ENCODE measurements at places on chromosomes 7 and 10.

DNA sequence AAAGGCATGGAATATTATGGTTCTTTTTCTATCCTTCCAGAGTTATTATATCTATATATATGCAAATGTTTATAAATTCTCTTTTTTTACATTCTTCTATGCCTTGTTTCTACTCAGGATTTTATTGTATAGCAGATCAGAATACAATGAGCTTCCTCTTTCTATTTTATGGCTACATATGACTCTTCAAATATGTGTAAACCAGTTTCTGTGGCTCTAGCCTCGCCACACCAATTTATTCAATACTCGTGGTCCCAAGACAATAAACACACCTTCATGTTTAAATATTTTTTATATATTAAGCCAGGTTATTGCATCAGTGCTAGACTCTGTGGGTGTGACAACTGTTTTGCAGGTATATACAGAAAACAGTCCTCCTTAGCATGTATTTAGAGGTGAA, 237.5 kb upstream of the MKLN1 start:
- DNase-seq: no peak

DNA sequence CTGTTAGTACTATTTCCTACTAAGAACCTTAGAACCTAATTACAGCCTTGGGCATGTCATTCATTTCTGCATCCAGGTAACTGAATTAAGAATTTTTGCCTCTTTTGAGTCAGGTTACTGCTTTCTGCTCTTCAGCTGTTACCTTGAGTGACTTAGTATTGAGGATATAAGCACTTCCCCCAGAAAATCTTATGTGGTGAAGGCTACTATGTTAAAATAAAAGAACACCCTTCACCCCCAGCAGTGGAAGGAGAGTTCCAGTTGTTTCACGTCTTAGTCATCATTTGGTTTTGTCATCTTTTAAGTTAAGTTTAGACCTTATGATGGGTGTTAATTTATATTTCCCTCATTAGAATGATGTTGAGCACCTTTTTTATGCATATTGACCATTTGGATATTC, 82.8 kb downstream of the GLCCI1 start:
- DNase-seq: peak; percentile 19

GRCh38 chr7:93890464-93891068, at the start of gene TFPI2:
TSS of gene TFPI2 (minus strand) at chr7:93890753. CDS start at chr7:93890678, 75 bp downstream.
- DNase-seq: peak; percentile 10

- no peak for DNase-seq
Observed at GRCh38 chr10:98316170-98316569, 48.2 kb upstream of the LOXL4 start.

GRCh38 chr10:72322280-72323058, 32.2 kb downstream of the DNAJB12 start:
- DNase-seq: no peak

- no peak for DNase-seq
Observed at GRCh38 chr10:98833542-98833941, 386.8 kb upstream of the HPS1 start.

GRCh38 chr7:77537136-77537777, at the start of gene PTPN12:
TSS of gene PTPN12 (plus strand) at chr7:77537295. CDS start at chr7:77537547, 252 bp downstream.
- DNase-seq: no peak

DNA sequence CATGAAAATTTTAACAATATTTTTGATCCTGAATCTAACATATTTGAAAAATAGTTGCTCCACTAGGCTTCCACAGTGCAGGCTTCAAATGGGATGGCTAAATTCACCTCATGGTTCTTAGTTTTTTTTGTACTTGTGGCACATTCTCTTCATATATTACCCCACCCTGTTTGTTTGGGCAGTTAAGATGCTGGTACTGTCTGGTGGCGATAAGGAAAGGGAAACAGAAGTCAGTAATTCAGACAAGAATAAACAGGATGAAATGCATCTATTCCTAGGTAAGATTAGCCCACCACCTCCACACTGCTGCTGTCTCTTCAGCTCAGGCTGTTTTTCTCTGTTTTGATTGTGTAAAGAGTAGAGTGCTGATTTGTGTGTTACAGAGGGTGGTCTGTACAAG, 44.2 kb downstream of the GLRX3 start:
- DNase-seq: no peak

DNA sequence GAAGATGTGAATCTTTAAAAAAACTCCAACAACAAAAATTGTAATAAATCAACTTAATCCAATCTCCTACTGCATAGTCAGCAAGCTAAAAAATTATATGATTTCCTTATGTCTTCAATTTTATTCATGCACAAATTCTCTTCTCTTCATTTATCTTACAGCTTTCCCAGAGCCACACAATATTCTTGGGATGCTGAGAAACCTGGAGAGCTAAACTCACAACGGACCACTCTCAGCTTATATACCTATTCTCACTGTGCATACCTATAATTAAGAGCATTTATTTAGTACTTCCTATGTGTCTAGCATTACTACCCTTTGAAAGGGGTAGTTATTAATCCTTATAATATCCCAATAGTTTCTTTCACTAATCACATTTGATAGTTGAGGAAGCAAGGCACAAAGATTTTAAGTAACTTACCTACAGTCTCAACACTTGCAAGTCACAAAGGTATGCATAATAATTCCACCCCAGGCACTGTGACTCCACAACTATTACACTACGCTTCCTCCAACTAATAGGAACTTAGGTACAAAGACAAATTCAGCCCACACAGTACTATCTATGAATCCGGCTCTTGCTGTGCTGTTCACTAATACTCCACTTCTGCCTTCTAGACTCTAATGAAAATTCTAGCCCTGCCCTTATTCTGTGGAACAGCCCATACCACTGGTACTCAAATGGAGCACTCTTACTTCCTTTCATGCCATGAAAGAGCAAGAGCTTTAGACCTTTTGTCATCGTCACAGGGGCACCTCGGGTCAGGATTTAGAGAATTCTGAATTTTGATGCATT, 5.1 kb downstream of the CCDC71L start:
- no peak for DNase-seq

GRCh38 chr7:24501009-24501408, 72.2 kb upstream of the PALS2 start:
- no peak for DNase-seq

GRCh38 chr10:84701370-84701720, 373.0 kb downstream of the CCSER2 start:
- DNase-seq: no peak

- no peak for DNase-seq
Observed at GRCh38 chr7:68689087-68689433, 909.2 kb upstream of the AUTS2 start.

- DNase-seq: no peak
Observed at GRCh38 chr10:3460420-3461128, 288.0 kb upstream of the PITRM1 start.

DNA sequence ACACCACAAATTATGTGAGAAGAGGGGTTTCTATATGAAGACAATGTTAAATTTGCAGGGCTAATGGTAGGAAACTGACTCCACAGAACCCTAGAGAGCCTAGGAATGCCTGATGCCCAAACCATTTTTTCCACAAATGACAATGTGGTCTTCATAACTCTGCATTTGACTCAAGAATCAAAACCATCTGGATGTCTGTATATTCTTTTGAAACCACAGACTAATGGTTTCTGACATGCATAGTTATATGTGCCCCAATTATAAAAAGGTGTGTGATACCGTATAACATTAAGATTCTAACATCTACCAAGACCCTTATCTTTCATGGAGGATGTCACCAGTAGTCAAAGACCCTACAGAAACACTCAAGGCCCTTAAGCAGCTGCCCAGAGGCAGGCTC, 20.3 kb downstream of the SEC61G start:
- DNase-seq: no peak

GRCh38 chr7:157568770-157569584, 232.2 kb downstream of the DNAJB6 start:
- peak; percentile 20 for DNase-seq

DNA sequence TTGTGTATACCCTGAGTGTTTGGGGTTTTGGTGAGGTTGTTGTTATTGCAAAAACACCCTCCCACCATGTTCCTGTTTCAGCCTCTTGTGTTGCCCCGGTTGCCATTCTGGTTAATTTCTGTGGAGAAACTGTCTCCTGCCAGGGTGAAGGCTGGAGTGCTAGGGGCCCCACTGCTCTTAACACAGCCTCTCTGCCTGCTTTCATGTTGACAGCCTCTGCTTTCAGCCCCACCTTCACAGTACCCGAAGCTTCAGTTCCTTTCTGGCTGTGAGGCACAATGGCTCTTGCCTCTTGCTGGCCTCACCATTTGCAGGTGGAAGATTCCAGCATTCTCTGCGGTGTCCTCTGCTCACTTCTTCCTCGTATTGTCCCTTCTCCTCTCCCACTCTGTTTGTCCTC, 19.2 kb downstream of the SLC18A2 start:
- no peak for DNase-seq

DNA sequence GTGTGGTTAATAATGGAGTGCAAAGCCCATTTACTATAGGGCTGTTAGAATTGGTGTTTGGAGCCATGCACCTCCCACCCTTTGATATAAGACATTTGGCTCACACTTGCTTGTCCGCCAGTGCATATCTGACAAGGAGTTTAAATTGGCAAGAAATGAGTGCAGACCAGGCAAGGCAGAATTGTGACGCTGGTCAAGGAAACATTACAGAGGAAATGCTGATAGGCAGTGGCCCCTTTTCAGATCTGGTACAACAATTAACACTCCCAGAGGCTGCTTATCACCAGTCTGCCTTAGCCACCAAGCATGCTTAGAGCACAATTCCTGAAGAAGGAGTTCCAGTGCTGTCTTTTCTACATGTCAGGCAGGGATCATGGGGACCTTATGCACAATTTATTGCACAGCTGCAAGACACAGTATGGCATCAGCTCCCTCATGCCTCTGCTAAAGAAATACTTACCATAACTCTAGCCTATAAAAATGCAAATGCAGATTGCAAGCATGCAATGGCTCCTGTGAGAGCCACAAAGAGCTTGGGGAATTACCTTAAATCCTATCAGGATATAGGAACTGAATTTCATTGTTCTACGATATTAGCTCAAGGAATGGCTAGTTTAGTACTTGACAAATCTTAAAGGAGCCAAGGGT, 35.2 kb downstream of the OR13A1 start:
- no peak for DNase-seq

GRCh38 chr10:97067716-97068391, 117.9 kb downstream of the SLIT1 start:
- DNase-seq: no peak

DNA sequence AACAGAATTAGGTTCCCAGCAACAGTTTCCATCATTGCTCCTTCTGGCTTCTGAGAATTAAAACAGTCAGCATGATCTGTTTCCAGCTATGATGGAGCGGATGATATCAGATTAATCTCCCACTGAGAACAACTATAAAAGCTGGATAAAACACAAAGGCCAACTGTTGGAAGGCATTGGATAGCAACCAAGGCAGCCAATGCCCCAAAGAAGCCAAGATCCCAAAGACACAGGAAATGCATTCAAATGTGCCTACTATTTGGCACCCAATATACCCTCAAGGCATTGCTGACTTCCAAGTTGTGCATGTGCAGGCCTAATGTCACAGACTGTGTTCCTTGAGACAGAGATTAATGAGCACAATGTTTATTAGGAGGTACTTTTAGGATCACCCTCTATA, 259.3 kb downstream of the ARHGAP12 start:
- no peak for DNase-seq

- no peak for DNase-seq
Observed at GRCh38 chr10:96152437-96152836, 22.3 kb downstream of the ZNF518A start.

- DNase-seq: no peak
Observed at GRCh38 chr10:5775685-5776084, 37.5 kb downstream of the GDI2 start.

- DNase-seq: no peak
Observed at GRCh38 chr10:361203-362081, 226.2 kb downstream of the ZMYND11 start.

DNA sequence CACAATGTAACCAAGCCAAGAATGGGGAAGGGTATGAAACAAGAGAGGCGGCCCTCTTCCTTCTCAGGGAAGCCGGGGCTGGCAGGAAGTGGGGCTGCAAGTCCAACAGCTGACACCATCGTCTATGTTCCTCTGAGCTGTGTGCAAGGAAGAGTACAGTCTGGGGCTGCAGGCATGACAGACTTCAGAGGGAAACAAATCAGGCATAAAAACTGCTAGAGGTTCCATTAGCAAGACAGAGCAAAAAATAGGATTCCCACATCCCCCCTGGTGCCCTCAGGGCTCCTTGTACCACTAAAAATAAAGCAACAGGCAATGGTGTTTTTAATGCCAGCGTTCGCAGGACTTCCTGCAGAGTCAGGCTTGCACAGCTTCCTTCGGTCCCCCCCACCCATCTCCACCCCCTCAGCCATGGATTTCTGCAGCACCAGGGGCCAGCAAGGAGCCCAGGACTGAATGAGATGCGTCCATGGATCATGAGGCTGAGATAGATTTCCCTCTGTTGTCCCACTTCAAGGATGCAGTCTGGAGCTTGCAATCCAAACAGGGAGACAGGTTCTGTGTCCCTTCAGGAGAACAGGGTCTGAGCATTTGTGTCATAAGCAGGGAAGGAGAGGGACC, 34.6 kb downstream of the KCNMA1 start:
- DNase-seq: no peak

GRCh38 chr7:100571829-100572116, 1.9 kb downstream of the SAP25 start:
- DNase-seq: no peak

- DNase-seq: no peak
Observed at GRCh38 chr10:101841826-101842225, 1.8 kb downstream of the KCNIP2 start.

DNA sequence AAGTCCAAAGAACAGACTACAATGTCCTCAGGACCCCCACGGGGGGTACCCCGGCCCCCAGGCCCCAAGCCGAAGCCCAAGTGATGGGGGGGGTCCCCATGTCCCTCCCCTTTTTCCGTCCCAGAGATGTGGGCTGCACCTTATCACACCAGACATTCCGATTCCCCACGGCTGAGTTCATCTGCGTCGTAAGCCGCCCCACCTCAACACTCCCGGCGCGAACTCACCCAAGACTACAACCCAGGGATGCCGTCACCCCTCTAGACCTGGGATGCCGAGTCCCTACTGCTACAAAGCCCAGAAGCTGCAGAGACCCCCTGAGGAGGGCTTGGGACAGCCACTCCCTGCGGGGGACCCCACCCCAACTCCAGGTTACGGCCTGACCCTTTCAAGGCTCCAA, 14.5 kb downstream of the PDGFA start:
- no peak for DNase-seq

- peak; percentile 60 for DNase-seq
Observed at GRCh38 chr7:130896898-130897514, 163.0 kb upstream of the KLF14 start.

DNA sequence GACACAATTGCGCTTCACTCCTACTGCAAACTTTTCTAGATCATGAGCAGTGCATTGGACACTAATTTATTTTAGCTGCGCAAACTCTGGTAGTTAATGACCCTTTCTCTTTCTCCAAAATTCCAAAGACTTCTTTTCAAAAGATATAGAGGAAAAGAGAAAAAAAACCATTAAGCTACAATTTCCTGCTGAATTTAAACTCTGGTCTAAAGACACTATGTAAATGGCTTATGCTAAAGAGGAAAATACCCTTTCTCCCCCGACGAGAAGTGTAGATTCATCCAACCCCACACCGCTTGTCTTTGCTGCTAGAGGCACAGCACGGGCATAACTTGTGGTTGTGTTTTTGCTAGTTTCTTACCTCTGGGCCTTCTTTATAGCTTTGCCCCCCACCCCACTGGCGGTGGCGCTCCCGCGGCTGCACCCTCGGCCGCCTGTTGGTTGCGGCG, 84.1 kb downstream of the SNX10 start:
- no peak for DNase-seq

GRCh38 chr7:158066085-158066484, 521.5 kb downstream of the PTPRN2 start:
- DNase-seq: no peak

GRCh38 chr7:92806496-92806895, 29.9 kb downstream of the CDK6 start:
- no peak for DNase-seq

GRCh38 chr10:124614003-124614659, 130.0 kb downstream of the FAM53B start:
- DNase-seq: peak; percentile 79
